ENCODE measurements at places on chromosomes 2 and 18. TPM values are rescaled to one million over a fixed set of nuclear protein-coding genes. Genes with fewer than 3 reads are reported as not detected.

- no peaks in the 10 kb centered on the region for H3K4me1 ChIP-seq
- H3K27me3 ChIP-seq = no peaks in the 10 kb centered on the region
- no peaks in the 10 kb centered on the region for H3K36me3 ChIP-seq
Measured at GRCh38 chr2:47460766-47461165, 57.8 kb downstream of the MSH2 start.

ALPG gene
- total RNA-seq = not detected

- H3K4me3 ChIP-seq = no peak overlapping the region
- no peaks in the 10 kb centered on the region for H3K4me1 ChIP-seq
- DNase-seq = no peak
- H3K36me3 ChIP-seq = no peaks in the 10 kb centered on the region
Measured at GRCh38 chr18:36537289-36537688, 239.8 kb downstream of the FHOD3 start.

DNA sequence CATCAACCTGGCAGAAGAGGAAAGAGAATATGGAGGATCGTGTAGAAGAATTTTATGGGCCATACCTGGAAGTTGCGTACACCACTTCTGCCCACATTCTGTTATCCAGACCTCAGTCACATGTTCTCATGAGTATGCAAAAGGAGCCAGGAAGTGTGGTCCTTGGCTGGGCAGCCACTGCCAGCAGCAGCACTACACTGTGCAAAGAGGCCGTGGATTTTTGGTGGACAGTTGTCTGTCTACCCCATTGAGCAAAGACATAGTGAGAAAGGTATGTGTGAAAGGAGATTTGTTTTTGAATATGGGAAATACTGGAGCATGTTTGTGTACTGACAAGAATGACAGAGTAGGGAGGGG, 68.1 kb downstream of the SDC1 start:
- H3K36me3 ChIP-seq = no peaks in the 10 kb centered on the region
- DNase-seq = no peak
- peaks cover 5% of the 10 kb centered on the region for H3K4me1 ChIP-seq
- H3K4me3 ChIP-seq = no peak overlapping the region

GRCh38 chr2:64025741-64026140, 6.5 kb upstream of the VPS54 start:
- H3K27ac ChIP-seq = no peak overlapping the region
- no peaks in the 10 kb centered on the region for H3K36me3 ChIP-seq
- no peaks in the 10 kb centered on the region for H3K27me3 ChIP-seq
- no peak for DNase-seq
- no peak overlapping the region for H3K4me3 ChIP-seq
- H3K4me1 ChIP-seq = peaks cover 3% of the 10 kb centered on the region

DNER gene
- 4.9 TPM for total RNA-seq

STPG4 gene
- 1.2 TPM for total RNA-seq

LINC00305 gene
- total RNA-seq = not detected

GRCh38 chr18:57444301-57444759, 9.2 kb downstream of the ONECUT2 start:
- peaks cover 80% of the 10 kb centered on the region for H3K27me3 ChIP-seq
- no peak overlapping the region for H3K27ac ChIP-seq
- no peak overlapping the region for H3K4me3 ChIP-seq
- DNase-seq = no peak
- no peaks in the 10 kb centered on the region for H3K36me3 ChIP-seq
- no peaks in the 10 kb centered on the region for H3K4me1 ChIP-seq

ICOS gene
- 0.60 TPM for total RNA-seq

Measured in transverse colon (tissue), 4 donors.